ENCODE measurements at places on chromosomes 1 and 21.

DNA sequence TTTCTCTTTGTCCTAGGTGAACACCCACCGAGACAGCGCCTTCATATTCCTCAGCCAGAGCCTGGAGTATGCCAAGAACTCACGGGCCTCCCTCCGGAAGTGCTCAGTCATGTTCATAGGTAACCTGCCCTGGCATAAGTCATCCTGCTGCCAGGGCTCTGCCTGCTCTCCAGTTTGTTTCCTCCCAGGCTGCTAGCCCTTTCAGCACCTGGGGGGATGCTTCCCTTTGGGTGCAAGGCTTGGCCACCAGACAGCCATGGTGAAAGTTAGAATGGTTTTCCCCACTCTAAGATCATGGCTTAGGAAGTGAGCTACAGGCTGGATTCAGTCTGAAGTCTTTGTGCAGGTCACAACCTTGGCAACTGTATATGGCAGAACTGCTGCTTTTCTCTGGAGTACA lies 9.2 kb upstream of the TTC4 start:
- DNase-seq, result no peak

GRCh38 chr1:53982763-53983104 lies 35.3 kb downstream of the LDLRAD1 start:
- no peak for DNase-seq

DNA sequence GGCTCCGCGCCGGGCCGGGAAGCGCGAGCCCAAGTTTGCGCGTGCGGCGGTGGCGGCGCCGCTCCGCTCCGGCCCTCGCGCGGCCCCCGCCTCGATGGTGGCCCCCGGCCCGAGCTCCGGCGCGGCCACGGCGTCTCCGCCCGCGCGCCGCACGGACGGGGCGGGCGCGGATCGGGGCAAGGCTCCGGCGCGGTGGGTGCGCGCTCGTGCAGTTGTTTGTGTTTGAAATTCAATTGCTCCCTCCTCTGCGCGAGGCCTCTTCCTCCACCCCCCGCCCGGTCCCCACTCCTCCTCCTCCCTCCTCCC lies at the start of gene HDGF:
HDGF (minus strand) TSS at position 225 of the 306 bp plus-strand sequence. CDS start 246 bp downstream, outside the sequence.
- no peak for DNase-seq

DNA sequence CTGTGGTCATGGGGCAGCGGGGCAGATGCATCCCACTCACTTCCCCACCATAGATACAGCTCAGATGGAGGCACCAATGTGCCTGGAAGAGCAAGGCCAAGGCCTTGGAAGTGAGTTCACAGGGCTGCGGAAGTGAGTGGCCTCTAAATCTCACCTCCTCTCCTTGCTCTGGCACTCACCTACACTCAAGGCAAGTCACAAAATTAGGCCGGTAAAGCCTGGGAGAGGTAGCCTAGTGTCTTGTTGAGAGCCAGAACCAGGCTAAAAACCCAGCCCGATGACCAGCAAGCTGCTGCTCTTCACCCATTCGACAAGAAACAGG lies 57.5 kb downstream of the SSBP3 start:
- DNase-seq, result no peak

DNA sequence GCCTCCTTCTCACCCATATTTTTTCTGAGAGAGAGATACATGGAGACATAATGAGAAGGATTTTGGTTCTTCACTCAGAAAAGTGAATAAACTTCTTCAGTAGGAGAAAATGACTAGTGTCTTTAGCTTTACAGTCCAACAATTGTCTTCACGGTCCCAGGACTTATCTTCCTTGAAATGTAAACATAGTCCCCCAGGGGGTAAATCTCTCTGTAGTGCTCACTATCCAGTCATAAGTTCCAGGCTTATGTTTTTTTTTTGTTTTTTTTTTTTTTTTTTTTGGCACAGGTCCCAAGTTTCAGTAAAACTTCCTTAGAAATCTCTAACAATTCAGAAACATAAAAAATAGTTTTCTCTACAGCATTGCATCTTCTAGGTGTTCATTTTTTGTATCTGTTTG lies 890.2 kb upstream of the B3GALT2 start:
- DNase-seq, result no peak

DNA sequence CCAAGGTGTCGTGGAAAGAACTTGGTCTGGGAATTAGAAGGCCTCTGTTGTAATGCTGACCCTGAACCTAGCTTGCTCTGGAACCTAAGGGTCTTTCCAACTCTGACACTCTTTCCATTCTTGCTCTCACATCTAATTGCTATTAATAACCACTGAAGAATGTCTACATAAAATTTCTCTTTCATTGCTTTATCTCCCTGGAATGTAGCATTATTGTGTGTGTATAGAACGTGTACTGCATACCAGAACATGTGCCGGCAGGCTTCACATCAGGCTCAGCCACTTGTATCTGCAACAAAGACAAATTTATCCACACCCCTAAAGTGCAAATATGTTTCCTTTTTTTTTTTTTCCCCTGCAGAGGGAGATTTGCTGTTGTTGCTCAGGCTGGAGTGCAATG lies 13.9 kb upstream of the LAX1 start:
- no peak for DNase-seq

DNA sequence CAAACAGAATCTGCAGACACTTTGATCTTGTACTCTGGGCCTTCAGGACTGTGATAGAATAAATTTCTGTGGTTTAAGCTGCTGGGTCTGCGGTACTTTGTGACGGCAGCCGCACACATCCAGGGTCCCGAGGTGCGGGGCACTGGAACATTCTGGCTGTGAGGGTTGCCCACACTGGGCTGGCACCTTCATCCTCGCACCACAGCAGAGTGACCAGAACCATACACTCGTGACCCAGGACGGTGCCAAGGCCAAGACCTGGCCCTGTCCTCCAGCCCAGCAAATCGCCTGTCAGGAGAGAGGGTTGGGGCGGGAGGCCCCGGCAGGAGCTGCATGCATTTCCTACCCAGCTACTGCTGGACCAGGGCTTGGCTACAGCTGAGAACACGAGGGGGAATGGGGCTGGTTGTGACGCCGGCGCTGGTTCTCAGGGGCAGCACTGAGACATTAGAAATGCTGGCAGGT lies 2.6 kb upstream of the FTCD start:
- DNase-seq, result peak; percentile 55

GRCh38 chr1:174815036-174815435 lies 184.7 kb upstream of the CACYBP start:
- DNase-seq, result no peak

DNA sequence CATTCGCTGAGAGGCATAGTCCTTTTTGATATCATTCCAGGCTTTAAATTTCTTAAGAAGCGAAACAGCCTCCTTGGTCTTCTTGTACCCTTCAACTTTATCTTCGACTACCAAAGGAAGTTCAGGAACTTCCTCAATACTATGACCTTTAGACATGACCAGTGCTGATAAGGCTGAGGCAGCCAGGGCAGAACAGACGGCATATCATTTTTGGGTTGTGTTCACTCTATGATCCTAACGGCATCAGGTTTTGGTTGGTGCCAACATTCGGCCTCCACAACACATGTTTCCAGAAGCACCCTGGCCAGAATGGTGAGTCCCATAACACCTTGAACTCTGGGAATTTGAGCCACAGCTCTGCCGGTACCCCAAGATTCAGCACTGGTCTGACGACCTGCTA lies 31.4 kb upstream of the MYOC start:
- DNase-seq, result no peak

GRCh38 chr21:14318578-14318977 lies 64.4 kb downstream of the HSPA13 start:
- DNase-seq, result no peak

DNA sequence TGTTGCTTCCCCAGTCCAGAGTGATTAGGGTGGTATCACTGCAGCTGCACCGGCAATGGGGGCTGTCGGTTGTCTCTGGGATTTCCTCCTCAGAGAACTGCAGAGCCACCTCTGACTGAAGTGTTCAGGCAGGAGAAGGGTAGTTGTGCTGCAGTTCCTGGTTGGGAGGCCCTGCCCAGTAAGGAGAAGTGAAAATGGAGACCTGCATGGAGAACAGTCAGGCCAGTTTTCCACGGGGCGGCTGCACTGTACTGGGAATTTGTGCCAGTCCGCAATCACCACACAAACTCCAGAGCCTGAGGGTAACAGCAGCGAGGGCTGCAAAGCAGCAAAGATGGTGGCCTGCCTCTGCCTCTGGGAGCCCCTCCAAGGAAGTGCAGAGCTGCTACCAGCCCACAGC lies 58.1 kb upstream of the CCDC190 start:
- no peak for DNase-seq

DNA sequence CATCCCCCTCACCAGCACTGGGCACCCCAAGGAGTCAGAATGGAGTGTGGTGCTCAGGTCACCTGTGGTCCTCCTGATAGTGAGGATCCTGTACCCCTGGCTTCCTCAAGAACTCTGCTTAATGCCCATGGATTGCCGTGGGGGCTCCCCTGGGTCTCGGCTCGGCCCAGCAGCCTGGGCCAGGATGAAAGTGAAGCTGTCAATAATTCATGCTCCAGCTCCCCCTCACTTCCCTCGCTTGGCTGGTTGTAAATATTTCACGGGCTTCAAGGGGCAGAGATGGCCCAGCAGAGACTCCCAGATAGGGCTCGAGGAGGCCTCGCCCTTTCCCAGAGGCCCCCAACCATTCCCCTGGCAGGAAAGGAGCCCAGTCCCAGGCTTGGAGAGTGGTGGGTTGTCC lies 42.6 kb upstream of the KCNA10 start:
- no peak for DNase-seq

DNA sequence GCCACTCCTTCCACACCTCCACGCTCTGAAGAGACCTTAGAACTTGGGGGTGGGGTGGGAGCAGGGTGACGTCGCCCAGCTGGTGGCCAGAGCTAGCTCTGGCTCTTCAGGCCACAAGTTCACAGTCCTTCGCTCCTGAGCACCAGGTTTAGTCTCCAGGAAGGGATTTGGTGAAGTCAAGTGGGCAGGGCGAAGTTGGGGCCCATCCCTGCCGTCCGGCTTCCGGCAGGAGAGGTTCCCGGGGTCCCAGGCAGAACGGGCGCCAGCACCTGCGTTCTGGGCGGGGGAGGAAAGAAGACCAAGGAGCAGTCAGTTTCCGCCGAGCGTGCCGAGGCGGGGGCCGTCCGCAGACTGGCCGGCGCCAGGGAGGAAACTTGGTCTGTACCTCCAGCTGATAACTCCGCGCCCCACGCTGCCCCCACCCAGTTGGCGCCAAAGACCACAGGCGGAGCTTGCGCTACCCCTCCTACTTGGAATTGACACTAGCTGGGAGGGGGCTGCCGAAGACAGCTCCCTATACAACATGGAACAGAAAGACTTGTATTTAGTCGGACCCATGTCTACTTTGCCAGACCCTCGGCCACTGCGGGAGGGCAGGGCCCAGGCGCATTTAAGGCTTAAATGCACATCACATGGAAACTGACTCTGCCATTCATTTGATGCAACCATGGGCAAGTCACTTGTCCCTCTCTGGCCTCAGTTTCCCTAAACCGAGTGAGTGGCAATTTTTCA lies 995 bp downstream of the ID3 start:
- DNase-seq, result peak; percentile 88

- DNase-seq, result no peak
These were observed 18.2 kb downstream of the C1orf87 start for GRCh38 chr1:60055336-60055735.

DNA sequence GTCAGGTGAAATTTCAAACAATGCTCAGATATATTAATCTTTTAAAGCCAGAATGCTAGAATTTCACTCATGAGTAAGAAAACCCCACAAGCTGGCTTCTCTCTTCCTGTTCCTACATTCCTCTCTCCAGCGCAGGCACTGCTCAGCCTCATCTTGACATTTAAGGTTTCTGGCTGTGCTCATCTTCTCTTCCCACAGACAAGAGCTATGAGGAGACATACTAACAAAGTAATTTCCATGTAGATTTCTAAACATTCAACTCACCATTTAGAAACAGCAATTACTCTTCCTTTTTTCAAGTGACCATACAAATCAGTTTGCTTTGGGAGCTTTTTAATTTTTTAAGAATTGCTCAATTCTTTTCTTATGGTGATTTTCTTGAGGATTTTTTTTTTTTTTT lies 7.8 kb upstream of the LRRC8D start:
- DNase-seq, result no peak

DNA sequence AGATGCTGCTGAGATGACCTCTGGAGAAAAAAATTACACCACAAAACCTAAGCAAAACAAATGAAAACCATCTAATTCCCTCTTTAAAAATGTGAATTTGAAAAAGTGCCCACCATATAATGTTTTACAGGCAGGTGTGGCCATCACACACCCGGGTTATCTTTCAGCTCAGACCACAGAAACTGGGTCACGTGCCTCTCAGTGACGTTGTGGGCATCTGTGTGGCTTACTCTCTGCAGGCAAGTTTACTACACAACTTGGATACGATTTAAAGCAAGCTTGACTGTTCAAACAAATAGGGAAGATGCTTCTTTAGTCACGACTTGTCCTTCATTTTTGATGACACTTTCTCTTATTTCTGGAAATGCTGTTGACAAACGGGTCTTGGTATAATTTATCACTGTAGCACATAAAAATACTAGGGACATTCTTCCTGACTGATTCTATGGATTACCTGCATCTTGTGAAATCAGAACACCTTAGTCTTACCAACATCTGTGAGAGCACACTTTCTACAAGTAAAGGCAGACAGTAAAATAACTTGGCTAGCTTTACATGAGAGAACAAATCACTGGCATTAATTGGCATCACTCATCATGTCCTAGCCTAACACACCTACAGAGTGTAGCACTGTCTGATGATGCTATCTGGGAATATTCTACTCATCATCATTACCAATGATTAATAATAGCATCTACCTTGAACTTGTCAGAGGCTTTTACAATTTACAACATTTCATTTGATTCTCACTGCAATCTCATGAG lies 89.3 kb upstream of the EDEM3 start:
- DNase-seq, result no peak

Measured in cardiac septum (tissue), 1 donor.